Naive thymus-derived CD4-positive, alpha-beta T cell (primary cell): ENCODE measurements at places on chromosomes 13 and 19. TPM values are rescaled to one million over a fixed set of nuclear protein-coding genes. Genes with fewer than 3 reads are reported as not detected.

The CD22 gene
- 1.5 and 1.7 TPM in 2 replicates for total RNA-seq

DNA sequence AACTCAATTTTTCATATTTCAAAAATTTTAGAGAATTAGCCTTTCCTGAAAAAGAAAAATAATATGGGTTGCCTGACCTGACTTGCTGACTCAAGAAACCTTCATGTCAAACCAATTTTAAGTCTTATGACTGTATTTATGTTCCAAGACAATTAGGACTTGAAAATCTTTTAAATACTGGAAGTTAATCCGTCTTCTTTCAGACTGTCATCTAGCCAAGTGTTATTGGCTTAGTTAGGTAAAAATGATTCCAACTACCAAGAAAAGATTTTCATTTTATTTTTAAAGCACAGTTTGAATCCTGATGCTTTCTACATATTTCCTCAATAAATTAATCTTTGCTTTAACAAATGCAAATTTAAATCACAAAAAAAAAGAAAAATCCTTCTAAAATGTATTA lies 337.6 kb downstream of the SLITRK6 start:
- H3K27me3 ChIP-seq = no peaks in the 10 kb centered on the region
- H3K27ac ChIP-seq = no peak overlapping the region
- no peak overlapping the region for H3K4me3 ChIP-seq
- no peaks in the 10 kb centered on the region for H3K4me1 ChIP-seq
- no peak for DNase-seq

DNA sequence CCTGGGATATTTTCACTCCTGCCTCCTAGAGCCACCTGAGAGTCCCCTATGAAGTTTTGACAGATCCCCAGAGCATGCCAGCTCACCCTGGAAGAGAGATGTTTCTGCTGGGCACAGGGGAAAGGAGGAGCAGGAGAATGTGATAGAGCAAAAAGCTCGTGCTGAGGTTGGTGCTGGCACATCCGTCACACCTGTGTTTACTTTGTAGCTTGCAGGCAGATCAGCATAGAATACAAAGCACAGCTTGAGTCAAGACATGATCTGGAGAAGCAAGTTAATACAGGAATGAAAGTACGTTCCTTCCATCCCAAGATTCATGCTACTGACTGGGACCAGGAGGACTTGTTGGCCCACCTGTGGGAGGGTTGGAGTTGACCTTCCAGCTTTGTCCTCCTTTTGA lies 46.1 kb downstream of the HSPH1 start:
- DNase-seq = no peak
- no peaks in the 10 kb centered on the region for H3K27me3 ChIP-seq
- no peaks in the 10 kb centered on the region for H3K36me3 ChIP-seq
- no peaks in the 10 kb centered on the region for H3K4me1 ChIP-seq
- H3K27ac ChIP-seq = no peak overlapping the region

DNA sequence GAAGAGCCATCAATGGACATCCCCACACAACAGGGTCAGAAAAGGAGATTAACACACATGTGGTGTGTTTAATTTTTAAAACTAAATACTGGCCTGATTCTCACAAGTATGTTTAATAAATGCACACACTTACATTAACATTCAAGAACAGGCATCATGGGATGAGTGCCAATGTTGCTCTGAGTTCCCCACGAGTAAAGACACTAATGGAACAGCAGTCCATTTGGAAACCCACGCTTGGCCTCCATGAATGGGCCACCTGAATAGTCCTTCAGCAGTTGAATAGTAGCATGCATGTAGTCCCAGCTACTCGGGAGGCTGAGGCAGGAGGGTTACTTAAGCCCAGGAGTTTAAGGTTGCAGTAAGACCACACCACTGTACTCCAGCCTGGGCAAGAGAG lies 195.2 kb upstream of the IPO5 start:
- no peaks in the 10 kb centered on the region for H3K36me3 ChIP-seq
- no peaks in the 10 kb centered on the region for H3K27me3 ChIP-seq
- no peak for DNase-seq
- no peak overlapping the region for H3K4me3 ChIP-seq
- no peak overlapping the region for H3K27ac ChIP-seq

GRCh38 chr13:28610996-28611395 lies 47.9 kb upstream of the POMP start:
- no peak overlapping the region for H3K4me3 ChIP-seq
- H3K36me3 ChIP-seq = no peaks in the 10 kb centered on the region
- no peaks in the 10 kb centered on the region for H3K27me3 ChIP-seq
- no peak overlapping the region for H3K27ac ChIP-seq

The UPK1A gene
- total RNA-seq = not detected

DNA sequence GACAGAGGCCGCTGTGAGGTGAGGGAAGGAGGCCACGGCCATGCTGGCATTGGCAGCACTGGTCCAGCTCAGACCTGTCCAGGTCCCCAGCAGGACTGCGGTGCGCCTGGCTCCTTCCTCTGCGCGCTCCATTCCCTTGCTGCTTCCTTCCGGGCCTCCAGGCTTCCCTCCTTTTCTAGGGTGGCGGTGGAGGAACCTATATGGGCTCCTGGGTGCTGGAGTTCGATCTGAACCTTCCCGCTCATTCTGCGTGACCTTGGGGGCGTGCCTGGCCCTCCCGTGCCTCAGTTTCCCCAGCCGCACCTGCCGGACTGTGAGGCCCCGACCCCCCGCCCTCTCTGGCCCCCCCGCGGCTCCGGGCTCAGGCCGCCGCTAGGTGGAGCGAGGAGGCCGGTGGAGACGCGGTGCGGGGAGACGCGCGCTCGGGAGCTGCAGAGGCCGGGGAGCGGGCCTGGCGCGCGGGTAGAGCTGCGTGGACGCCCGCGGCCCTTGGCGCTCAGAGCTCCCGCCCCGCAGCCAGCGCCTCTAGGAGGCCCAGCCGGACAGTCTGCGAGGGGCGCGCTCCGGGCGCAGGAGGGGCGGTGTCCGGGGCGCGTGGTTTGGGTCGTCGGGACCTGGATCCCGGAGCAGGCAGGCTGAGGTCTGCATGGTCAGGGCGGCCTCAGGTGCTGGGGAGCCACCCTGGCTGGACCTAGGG lies 29.9 kb downstream of the EFNA2 start:
- peaks cover 3% of the 10 kb centered on the region for H3K4me1 ChIP-seq
- peaks cover 10% of the 10 kb centered on the region for H3K27me3 ChIP-seq
- H3K4me3 ChIP-seq = no peak overlapping the region
- H3K36me3 ChIP-seq = no peaks in the 10 kb centered on the region

- H3K4me3 ChIP-seq = no peak overlapping the region
- no peak for DNase-seq
- H3K4me1 ChIP-seq = no peaks in the 10 kb centered on the region
- no peaks in the 10 kb centered on the region for H3K27me3 ChIP-seq
- no peaks in the 10 kb centered on the region for H3K36me3 ChIP-seq
Observed at GRCh38 chr13:59352600-59352999, 811.1 kb downstream of the DIAPH3 start.
